ENCODE measurements at places on chromosomes 5 and 9.

DNA sequence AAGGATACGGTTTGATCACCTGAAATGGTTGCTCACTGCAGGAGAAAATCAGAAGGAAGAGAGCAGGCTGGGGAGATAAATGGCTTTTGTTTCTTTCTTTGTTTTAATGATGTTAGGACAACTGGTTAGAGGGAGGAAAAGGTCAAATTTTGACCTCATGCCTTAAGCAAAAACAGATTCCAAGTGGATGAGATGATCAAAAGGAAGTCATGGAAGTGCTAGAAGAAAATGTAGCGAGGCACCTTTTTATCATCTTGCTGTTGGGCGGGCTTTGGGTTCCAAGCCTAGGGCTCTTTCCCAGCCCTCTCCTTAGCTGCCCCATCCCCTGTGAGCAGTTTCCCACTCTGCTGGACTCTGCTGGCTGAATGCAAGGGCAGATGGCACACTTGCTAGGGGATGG, 127.9 kb downstream of the ADAMTS2 start:
- DNase-seq = no peak

DNA sequence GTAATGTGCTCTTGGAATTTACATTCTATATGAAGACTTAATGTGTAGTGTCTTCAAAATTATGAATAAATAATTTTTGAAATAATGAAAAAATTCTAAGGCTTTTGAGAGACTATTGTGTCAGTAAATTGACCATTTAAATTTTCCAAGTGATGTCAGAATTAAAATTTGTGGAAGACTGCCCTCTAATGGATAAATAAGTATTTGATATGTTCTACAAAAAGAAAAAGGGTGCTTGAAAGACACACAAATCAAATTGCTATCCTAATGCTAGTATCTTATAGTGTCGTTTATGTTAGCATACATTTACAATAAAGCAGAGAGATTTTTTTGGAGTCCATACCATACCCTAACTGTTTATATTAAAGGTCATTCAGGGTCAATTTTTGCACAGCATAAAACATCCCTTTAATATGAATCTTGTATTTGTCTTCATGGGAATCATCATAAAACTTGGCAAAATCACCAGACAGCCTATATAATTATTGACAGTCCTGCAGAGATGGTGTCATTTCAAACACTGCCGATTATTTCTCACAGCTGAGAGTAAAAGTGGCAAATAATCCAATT, 120.8 kb upstream of the SLC27A6 start:
- DNase-seq = no peak

DNA sequence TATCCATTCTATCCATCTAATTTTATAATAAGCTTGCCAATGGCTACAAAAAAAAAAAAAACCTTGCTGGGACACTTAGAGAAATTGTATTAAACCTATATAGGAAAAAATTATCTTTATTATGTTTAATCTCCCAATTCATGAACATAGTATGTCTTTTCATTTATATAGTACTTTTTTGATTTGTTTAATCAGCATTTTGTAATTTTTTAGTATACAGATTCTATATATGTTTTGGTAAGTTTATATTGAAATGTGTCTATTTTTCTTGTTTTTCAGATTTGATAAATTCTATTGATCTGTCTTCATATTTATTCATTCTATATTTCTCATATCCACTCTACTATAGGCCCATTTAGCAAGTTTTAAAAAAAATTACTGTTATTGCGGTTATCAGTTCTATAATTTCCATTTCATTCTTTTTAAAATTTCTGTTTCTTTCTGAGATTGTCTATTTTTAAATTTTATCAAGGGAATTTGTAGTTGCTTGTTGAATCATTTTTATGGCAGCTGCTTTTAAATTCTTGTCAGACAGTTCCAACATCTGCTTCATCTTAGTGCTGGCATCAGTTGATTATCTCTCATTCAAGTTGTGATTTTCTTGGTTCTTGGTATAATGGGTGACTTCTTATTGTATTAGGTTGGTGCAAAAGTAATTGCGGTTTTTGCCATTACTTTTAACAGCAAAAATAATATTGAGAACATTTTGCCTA, 170.1 kb upstream of the S1PR3 start:
- no peak for DNase-seq

GRCh38 chr9:117768750-117769395, 64.7 kb downstream of the TLR4 start:
- no peak for DNase-seq

- DNase-seq = no peak
Observed at GRCh38 chr9:129414377-129414992, 206.4 kb downstream of the C9orf50 start.

DNA sequence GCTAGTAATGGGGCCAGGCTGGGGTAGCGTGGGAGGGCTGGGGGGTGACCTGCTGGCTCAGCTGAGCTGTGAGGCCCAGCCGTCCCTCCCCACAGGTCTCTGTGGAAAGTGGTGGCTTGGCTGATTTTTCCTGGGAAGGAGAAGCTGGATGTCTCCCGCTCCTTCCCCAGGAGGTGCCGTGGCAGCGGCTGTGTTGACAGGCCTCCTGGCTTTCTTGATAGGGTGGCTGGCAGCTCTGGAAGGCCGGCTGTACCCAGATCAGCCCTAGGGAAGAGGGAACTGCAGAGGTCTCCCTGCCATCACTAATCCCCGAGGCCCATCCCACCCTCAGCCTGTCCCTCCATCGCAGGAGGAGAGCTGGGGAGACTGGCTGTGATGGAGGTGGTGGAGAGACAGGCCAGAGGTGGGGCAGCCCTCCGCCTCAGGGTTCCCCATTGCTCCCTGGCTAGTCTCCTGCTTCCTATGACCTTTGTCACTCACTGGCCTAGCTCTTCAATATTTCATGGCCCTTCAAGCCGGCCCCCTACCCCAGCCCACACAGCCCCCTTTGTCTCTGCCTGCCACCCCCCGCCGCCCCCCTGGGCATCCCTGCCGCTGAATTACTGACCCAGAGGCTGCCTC, 6.8 kb downstream of the CXXC5 start:
- no peak for DNase-seq

DNA sequence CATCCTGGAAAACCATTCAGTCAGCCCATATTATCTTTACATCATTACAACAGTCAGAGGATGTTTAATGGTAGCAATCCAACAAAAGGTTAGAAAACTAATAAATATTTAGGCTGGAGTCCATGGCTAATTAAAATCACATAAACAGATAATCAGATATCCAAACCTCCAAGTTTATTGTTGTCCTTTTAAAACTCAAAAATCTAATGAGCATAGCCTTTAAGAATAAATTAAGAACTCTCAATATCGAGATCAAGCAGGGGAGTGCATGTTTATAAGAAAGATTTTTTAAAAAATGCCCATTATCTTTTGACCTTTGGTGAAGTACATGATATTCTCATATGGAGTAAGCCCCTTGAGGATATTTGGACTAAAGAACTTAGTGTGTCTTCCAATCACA, 842.9 kb upstream of the SEMA6A start:
- no peak for DNase-seq

DNA sequence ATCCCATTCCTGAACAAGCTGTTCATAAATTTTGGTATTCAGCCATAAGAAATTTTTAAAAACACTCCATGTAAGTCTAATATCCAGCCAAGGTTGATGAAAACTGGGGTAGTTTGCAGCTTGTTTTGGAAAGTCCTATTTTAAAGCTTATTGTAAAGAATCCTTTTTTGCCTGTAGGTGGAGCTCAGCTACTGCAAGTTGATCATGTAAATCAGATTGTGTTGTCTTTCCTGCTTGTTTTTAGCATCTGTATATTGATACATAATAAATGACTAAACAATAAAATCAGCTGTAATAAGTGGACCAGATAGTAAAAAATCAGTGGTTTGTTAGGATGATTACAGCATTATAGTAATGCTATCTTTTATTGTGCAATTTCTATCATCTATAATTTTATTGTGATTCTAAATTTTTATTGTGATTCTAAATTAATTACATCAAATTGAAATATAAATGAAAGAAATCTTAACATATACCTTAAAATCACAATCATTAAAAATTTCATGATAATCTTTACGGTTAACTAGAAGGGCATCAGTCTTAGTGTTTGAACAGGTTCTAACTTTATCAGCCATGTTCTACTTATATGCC, 42.4 kb downstream of the CWC27 start:
- no peak for DNase-seq

DNA sequence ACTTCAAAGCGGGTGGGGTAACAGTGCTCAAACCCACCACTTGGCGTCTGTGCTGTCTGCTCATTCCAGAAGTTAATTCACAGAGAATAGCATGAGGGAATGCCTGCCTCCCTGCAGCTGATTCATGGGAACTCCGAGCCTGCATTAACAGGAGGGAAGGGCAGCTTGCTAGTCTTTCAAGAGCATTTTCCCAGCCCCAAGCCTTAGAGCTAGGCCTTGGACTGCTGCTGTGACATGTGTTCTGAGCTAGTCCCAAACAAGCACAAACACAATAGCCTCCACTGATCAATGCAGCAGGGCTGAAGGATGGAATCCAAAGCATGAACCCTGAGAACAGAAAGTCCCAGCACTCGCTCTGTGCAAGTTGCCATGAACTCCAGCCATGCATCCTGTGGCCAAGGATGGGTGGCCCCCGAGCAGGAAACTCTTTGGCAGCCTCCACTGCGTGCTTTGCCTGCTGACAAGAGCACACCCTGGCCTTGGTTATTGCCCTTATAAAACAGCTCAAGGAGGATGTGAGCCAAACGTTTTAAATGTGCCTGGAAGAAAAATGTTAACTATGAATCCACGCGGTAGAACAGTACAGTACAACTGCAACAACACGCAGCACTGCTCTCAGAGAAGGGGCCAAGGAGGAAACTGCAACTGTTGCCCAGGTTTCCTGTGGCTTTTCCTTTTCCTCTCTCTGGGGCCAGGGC, 653.1 kb upstream of the KLF4 start:
- peak; percentile 17 for DNase-seq

- DNase-seq = no peak
Observed at GRCh38 chr5:55467862-55468551, 66.8 kb downstream of the PLPP1 start.

GRCh38 chr5:142388696-142389095, 63.9 kb upstream of the SPRY4 start:
- no peak for DNase-seq

- DNase-seq = no peak
Observed at GRCh38 chr5:174426388-174426787, 298.0 kb upstream of the MSX2 start.

- DNase-seq = no peak
Observed at GRCh38 chr9:70668751-70669150, 254.3 kb upstream of the KLF9 start.

DNA sequence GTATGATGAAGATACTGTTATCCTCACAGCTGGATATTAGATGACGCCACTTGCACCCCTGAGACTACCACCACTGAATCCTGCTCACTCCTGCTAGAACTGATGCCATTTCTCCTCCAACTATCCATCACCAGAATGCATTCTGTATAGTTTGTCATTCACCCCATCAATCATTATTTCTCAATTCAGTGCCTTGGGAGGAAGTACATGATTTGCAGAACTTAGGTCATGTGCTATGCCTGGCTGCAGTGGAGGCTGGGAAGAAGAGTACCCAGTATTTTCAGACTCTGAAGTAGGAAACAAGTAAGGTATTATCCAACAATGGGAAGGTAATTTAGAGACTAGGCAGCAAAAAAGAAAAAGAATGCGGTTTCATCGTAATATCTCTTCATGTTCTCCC, 26.2 kb upstream of the HSD17B4 start:
- DNase-seq = no peak

GRCh38 chr9:128860937-128861336, 20.8 kb downstream of the KYAT1 start:
- DNase-seq = no peak

DNA sequence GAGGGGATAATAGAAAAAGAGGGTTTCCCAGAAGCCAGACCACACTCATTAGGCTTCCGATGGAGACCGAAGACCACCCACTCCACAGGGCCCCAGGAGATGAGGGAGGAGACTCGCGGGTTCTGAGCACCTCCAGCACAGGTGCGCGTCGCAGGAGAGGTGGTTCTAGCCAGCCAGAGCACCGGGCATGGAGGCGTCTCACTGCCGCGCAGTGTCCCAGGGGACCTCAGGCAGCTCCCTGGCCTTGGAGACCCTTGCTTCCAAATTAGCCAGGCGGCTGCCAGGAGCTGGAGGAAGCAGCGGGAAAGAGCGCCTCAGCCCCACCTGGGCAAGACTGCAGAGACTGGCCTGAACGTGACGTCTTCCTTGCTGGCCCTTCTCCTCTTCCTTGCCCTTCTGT, 115.4 kb upstream of the FBXL7 start:
- no peak for DNase-seq

- no peak for DNase-seq
Observed at GRCh38 chr5:173051746-173052145, 4.4 kb upstream of the CREBRF start.

- DNase-seq = no peak
Observed at GRCh38 chr5:120516805-120517204, 52.7 kb downstream of the PRR16 start.

DNA sequence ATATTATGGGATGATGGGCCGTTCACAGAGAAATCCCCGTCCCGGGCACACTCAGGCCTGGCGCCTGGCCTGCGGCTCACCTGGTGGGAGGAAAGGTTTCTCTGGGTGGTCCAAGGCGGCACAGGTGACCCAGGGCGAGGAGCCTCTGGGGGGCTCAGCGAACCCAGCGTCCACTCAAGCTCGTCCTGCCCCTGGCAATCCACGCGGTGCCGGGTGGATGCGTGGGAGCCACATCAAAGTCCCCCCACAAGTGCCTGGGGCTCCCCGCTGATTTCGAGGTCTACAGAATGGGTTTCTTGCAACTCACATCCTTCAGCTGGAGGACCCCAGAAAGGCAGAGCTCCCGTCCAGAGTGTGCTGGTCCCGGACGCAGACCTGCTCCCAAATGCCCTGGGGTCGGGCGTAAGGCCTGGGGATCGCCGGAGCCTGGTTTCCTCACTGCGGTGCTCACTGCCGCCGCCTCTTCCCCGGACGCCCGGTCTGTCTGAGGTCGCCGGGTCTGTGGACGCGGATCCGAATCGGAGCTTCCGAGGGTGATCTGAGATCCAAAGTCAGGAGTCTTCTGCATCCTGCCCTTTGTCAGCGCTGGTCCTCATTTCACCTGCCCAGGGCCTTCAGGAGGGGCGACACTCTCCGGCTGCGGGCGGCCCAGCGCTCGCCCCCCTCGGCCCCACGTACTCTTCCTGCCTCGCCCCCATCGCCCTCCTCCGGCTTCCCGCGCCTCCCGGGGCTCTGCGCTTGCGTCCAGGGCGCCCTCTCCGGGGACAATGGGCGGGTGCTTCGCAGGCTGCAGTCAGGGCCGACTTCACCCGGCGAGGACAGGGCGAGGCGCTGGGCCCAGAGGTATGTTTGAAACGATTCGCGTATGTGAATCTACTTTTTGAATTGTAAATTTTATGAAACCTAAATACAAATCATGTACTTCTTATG, 20.0 kb upstream of the RUFY1 start:
- DNase-seq = peak; percentile 78

Data from WTC11 (cell line).